SW480 (cell line): ENCODE measurements at places on chromosomes 6 and 20.
A peak's percentile ranks its signal among the peaks of the same experiment; 100 is the strongest.

DNA sequence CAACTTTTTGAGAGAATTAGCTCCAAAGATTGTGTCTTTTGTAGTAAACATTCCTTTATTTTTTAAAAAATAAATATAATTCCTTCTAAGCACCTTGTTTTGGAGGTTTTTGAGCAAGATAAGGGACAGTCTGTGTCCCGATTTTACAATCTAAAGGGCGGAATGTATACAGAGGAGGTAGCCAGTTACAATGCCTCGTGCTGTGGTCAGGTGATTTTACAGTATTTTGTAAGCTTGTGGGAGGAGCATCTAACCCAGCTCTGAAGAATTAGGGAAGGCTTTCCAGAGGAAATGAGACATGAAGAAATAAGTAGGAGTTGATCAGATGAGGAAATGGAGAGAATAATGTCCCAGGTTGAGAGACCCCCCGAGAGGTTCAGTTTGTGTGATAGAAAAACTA lies 1.3 kb downstream of the HINT3 start:
- DNase-seq, result peak; percentile 45

DNA sequence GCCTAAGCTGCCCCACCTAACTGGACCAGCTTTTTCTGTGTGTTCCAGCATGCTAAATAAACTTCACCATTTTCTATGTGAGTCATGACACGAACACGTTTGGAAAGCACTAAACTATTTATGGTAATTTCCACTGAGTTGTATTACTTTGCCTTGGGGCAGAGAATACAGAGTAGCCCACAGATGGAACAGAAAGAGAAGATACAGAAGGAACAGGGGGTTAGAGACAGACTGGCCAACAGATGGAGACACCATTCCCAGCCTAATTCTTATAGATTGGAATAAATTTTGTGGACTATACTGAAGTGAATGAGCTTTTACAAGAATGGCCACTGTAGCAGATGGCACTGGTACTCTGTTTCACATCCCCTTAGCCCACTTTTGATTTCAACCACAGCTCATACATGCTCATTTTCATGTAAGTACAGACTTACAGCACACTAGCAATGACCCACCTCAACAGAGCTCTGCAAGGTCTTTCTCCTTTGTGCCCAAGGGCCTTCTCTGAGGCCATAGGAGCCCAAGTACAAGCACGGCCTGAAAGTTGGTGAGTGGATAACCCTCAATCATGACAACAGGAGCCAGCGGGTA lies 13.1 kb upstream of the NT5DC1 start:
- no peak for DNase-seq

GRCh38 chr6:29965563-29965872 lies 23.2 kb downstream of the HLA-A start:
- DNase-seq, result peak; percentile 14

DNA sequence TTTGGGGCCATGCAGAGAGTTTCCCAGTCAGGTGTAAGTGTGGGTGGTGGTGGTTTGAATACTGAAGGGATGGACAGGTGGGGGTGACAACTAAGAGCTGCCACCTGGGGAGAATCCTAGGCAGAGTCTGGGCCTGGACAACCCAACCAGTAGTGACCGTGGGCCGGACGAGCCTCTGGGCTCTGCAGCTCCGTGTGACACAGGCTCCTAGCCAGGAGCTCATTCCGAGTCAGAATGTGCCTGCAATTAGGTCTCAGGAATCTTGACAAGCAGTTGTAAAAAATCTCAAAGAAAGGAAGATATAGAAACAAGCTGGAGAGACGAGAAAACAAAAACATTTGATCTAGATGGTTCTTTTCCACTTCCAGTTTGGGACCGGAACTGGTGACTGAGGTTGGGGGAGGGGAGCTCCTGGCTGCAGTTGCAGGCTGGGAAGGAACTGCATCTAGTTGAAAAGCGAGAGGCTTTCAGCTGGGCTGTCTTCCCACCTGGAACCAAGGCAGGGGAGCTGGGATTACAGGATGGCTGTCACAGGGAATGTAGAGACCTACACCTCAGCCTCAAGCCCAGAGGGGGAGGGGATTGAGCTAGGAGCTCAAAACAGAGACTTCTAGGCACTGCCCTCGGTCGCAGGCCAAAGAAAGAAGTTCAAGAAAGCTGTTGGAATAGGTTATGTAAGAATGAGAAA lies 156.9 kb downstream of the PAX1 start:
- no peak for DNase-seq

GRCh38 chr6:79842376-79843040 lies 104.8 kb downstream of the ELOVL4 start:
- no peak for DNase-seq

GRCh38 chr20:17617212-17617867 lies 47.5 kb downstream of the DSTN start:
- peak; percentile 70 for DNase-seq

DNA sequence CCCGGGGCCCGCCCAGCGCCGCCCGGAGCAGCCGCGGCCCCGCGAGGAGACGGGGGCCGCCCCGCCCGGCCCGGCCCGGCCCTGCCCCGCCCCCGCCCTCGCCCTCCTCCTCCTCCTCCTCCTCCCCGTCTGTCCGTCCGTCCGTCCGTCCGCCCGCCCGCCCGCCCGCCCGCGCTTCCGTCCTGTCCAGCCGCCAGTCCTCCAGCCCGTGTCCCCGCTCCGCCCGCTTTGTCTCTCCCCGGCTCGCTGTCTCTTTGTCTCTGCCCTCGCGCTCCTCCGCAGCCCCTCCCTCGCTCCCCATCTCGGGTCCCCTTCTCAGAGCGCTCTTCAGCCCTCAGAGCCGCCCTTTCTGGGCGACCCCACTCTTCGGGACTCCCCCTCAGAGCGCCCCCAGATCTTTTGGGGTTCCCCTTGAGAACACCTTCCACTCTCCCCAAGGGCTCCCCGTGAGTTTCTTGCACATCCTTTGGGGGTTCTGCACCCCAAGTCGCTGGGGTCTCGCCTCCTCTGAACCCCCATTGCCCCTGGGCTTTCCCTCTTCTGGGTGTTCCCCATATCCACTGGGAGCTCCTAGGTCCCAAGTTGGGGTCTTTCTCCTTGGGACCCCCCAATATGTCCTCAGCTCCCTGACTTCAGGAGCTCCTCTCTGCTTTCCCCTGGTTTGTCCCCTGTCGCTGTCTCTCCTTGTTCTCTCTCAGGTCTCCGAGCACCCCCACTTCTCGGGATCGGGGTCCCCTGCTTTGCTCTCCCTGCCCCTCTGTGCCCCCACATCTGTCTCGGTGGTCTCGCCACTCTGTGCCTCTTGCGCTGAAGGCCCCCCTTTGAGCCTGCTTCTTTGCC lies 79.5 kb upstream of the MYL9 start:
- peak; percentile 69 for DNase-seq

GRCh38 chr6:52186075-52186474 lies at the start of gene IL17A:
Gene IL17A, plus strand, starts transcription at chr6:52186375. Its CDS starts 57 bp downstream, at chr6:52186432.
- DNase-seq, result no peak

DNA sequence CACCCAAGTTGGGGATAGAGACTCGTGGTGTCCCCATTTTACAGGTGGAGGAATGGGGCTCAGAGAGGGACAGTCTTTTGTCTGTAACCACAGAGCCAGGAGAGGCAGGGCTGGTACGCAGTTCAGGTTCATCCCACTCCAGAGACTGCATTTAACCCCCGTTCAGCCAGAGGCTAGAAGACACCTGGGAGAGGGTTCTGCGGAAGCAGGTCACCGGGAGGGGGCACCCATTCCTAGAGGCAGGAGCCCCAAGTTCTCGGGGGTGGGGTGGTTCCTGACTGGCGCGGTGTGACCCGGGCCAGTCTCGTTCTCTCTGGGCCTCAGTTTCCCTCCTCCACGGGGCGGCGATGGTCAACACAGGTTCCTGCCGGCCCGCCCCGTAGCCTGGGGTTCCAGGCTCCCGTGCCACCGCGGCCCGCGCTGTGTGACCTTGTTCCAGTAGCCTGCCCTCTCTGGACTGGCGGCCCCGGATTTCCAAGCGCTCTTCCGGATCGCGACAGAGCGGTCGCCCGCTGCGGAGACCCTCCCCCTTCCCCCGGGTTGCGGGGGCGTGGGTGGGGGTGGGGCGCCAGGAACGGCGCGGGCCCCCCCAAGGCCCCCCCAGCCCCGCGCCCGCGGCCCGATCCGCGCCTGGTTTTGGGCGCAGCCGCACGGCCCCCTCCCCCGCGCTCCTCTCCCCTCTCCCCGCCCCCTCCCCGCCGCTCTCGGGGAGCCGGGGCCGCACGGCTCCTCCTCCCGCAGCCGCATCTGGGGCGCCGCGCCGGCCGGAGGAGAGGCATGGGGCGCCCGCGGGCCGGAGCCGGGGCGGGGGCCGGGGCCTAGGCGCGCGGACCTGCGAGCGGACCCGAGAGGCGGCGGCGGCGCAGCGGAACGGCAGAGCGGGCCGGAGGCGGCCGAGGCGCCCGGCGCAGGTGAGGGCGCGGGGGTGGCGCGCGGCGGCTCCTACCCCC lies at the start of gene DLGAP4:
TSS of gene DLGAP4 (plus strand) at position 738 of the 950 bp plus-strand sequence. CDS start 125,379 bp downstream, outside the sequence.
- no peak for DNase-seq

GRCh38 chr6:127533011-127533410 lies 13.9 kb upstream of the MTCL3 start:
- no peak for DNase-seq

DNA sequence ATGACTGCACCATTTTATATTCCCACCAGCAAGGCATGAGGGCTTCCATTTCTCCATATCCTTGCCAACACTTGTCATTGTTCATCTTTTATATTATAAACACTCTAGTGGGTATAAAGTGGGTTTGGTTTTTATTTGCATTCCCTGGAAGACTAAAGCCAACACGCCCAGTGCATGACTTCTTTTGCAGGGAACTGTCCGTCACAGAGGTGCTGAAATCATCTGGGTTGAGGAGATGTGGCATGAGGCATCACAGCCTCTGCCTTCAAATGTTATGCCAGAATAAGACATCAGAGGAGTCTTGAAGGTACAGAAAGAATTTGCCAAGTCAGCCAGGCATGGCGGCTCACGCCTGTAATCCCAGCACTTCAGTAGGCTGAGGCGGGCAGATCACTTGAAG lies 29.9 kb upstream of the FAM210B start:
- DNase-seq, result peak; percentile 42

- no peak for DNase-seq
Observed at GRCh38 chr20:59663513-59664060, 59.2 kb downstream of the PHACTR3 start.

DNA sequence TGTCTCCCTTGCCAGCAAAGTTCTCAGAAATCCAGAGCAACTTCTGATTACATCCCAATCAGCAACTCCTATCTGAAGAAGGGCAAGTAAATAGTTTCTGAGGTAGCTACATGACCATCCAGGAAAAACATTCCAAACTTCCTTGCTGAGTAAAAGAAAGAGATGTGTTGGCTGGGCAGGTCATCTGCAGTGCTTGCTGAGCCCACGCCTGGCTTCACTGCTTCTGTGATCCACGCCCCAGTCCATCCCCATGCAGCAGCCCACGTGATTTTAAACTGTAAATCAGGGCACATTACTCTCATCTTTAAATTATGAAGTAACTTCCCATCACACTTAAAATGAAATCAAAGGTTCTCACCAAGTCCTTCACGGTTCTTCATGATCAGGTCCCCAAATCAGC lies 603.6 kb downstream of the QKI start:
- no peak for DNase-seq

- DNase-seq, result no peak
Observed at GRCh38 chr6:11223286-11223864, 9.1 kb downstream of the NEDD9 start.

GRCh38 chr6:143003676-143004075 lies 57.0 kb upstream of the AIG1 start:
- DNase-seq, result no peak

DNA sequence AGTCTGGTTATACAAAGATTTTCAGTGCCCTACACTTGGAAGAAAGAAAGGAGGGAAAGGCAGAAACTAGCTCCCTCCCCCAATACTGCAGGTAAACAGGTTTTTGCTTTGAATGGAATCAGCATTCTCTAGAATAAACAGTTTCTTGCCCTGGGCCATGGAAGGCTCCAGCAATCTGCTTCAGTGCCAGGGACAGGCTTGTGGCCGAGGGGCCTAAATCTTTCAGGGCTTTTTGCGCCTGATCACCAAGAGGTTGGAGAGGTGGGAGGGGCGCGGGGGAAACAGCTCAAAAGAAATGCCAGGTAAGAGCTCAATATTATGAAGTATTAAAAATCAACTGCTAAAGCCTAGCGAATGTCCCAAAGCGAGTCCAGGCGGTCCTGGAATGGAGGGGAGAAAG lies 23.8 kb downstream of the TFAP2B start:
- DNase-seq, result no peak
